ENCODE measurements at places on chromosomes 7 and 10.
A peak's percentile ranks its signal among the peaks of the same experiment; 100 is the strongest.

GRCh38 chr10:125720002-125720382, 483 bp downstream of the EDRF1 start:
- no peak for DNase-seq

- peak; percentile 27 for DNase-seq
These were observed 9.5 kb downstream of the PTCD1 start for GRCh38 chr7:99428972-99429566.

DNA sequence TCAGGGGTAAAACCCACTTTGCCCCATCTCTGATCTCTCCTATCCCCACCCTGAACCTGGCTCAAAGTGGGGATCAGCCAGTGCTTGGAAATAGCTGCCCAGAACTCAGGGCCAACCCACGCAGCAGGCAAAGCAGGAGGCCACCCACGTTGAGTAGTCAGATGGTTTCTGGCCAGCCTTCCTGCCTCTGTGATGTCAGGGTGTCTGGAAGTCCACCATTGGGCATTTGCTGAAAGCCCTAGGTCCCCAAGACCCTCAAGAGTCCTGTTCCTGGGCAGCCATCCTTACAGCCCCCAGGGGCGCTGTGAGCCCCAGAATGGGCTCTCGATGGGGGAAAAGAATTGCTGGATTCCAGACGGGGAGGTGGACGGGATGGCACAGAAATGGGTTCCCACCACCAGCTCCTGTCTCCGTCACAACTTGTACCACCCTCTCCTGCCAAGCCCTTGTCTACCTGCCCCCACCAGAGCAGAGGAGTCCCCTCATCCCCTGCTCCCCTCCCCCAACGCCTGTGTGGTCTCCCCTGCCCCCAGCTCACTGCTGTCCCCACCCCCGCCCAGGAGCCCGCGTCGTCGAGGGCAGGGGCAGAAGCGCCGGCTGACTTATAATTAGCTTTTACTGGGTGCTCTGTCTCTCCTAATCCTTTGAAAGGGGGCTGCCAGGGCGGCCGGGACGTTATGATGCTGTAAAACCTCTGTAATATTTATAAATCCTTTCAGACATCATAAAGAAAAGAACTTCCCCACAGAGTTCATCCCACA, 3.9 kb downstream of the MYL10 start:
- no peak for DNase-seq

- peak; percentile 24 for DNase-seq
These were observed at the start of gene HHEX for GRCh38 chr10:92689663-92690210. Gene HHEX (plus strand): TSS chr10:92689955. CDS start chr10:92689987, 32 bp downstream.

DNA sequence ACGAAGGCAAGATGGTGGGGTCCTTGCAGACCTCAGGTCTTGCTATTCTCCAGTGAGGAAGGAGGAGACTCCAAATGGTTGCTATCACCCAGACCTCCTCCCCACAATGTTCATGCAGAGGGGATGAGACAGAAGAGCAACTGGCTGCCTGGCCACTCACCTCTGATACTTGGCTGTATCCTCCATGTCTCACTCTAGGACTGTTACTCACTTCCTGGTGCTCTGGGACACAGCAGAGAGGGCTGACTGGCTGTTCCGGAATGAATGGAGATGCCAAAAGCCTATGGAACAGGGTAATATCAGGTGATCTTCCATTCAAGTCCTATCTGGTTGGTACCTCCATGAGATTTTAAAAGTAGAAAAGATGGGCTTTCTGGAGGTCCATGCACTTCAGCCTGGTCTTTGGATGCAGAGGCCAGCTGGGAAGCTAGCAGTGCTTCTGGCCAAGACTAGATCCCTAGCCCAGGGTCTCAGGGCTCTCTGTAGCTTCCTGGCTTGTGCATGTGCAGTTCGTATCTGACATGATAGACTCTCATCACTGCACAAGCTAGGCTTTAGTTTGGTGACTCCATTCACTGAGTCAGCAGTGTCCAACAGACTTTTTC, 27.0 kb upstream of the ABI1 start:
- no peak for DNase-seq

- no peak for DNase-seq
These were observed 226.9 kb downstream of the TNS3 start for GRCh38 chr7:47354831-47355541.

- DNase-seq: no peak
These were observed 2.7 kb downstream of the MXI1 start for GRCh38 chr10:110209926-110210673.

- DNase-seq: no peak
These were observed 162.8 kb upstream of the KCND2 start for GRCh38 chr7:120110169-120110568.

DNA sequence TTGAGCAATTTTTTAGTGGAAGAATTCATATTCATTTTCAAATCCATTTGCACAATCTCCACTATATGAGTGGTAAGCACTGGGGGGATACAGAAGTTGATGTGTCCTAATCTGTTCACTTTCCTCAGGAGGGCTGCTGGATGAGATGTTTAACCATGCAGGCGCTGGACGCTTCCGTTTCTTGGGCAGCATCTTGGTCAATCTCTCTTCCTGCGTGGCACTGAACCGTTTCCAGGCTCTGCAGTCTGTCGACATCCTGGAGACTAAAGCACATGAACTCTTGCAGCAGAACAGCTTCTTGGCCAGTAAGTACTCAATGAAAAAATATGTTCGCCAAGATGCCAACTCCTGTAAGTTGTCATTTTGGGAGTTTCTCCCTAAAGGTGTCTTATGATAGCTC, 179.3 kb downstream of the ABCA13 start:
- no peak for DNase-seq

DNA sequence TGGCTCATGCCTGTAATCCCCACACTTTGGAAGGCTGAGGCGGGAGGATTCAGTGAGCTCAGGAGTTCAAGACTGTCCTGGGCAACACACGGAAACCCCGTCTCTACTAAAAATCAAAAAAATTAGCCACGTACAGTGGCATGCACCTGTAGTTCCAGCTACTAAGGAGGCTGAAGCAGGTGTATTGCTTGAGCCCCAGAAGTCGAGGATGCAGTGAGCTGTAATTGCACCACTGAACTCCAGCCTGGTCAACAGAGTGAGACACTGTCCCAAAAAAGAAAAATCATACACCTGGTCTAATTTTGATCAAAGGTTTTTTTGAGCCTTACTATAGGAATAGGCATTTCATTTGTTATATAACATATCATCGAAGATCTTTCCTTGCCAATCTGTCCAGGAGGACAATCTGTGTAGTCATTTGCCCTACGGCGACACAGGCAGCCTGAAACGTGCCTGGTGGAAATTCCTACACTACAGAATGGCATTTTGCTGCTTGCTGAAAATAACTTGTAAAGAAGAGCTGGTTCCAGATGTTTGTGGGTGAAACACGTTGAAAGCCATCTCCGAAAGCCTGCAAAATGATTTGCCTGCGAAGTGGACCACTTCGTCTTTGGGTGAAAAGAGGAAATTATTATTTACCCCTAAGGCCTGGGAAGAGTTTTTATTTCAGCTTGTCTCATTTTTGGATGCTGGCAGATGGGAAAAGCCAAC, 31.3 kb upstream of the GDI2 start:
- DNase-seq: no peak

DNA sequence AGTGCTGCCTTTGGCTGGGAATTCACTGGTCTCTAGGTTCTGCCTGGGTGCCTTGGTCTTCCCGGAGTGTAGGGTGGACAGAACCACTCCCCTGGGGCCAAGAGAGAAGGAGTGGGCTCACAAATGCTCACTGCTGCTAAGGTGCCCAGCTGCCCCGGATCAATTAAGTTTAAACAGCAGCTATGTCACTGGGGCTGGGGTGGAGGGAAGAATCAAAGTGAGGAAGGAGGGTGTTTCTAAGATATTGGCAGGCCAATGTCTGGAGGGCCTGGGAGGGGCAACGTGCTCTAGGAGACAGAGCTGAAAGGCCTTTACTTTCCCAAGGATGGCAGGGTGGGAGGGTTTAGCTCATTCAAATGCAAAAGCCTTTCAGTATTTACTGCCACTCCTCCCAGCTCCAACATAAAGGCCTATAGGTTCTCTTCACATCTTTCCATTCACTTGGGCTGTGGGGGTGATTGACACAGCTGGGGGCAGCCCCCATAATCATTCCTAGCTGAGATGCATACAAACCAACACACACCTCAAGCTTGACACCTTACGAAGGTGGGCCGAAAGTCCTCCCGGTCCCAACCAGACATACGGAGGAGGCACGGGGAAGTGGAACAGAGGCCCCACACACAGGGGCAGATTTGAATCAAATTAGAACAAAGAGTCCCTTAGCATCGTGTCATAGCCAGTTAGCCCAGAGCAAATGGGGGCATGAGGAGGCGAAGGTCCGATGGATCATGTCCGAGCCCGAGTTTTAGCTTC, 108.0 kb upstream of the EFCAB10 start:
- DNase-seq: no peak

DNA sequence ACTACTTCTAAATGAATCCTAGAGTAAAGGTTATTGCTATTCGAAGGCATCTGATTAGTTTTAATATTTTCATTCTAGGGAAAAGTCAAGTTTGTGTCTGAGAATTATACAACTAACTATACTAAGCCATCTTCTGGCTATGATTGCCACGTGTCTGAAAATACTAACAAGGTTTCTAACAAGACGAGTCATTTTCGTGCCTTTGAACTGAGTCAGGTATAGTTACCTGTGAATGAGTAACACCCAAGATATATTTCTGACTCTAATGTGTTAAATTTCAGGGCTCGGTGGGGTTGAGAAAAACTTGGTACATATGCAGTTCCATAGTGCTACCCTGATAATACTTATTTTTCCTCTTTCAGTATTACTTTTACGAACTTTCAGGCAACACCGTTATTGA, 35.5 kb downstream of the TASOR2 start:
- no peak for DNase-seq

GRCh38 chr10:24367688-24368087, 158.8 kb downstream of the KIAA1217 start:
- no peak for DNase-seq

DNA sequence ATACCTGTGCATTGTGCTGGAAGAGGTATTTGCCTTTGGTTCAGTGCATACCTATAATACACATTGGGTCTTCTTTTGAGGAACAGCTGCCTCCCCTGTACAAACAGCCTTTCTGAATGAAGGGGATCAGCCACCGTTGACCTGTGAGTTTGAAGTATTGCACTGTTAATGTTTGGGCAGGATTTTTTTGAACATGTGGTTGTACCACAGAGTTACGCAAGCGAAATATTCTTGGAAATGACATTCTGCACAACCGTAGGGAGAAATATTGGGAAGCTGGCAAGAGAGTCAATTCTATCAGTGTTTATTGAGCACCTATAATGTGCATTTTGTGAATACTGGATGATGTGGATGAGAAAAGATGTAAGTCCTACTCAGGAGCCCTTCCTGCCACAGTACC, 270.6 kb downstream of the AUTS2 start:
- no peak for DNase-seq

- no peak for DNase-seq
These were observed 15.2 kb downstream of the STAMBPL1 start for GRCh38 chr10:88895250-88895649.

GRCh38 chr10:60008816-60009215, 102.5 kb upstream of the CCDC6 start:
- no peak for DNase-seq

GRCh38 chr10:31929261-31930022, 811 bp upstream of the ARHGAP12 start:
- DNase-seq: peak; percentile 26

- no peak for DNase-seq
These were observed 1037.0 kb downstream of the CNTNAP2 start for GRCh38 chr7:147153571-147153970.

GRCh38 chr10:2128991-2129390, 391.7 kb upstream of the ADARB2 start:
- DNase-seq: no peak

GRCh38 chr10:112247791-112248190, 35.4 kb upstream of the TECTB start:
- no peak for DNase-seq

- peak; percentile 12 for DNase-seq
These were observed 728 bp downstream of the CAV2 start for GRCh38 chr7:116500078-116500853.

- no peak for DNase-seq
These were observed 137.2 kb upstream of the EFCAB10 start for GRCh38 chr7:105718511-105718925.

- no peak for DNase-seq
These were observed 284.0 kb upstream of the RNF32 start for GRCh38 chr7:156356551-156356950.

- no peak for DNase-seq
These were observed 93.8 kb upstream of the CNTNAP2 start for GRCh38 chr7:146022776-146023175.

DNA sequence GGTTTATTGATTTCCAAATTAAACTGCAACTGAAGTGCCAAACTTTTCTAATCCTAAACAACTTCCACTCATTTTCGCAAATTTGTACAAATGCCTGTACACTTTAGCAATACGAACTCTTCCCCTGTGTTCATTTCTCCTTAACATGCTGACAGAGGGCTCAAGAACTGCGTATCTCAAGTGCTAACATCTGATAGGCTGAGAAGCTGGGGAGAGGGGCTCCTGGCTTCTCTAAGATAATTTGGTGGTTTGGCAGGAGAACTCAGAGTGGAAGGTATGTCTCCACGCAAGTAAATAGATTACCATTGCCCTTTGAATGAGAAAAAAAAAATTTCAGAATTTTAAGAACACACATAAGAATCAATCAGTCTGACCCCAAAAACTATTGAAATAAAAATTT, 53.3 kb upstream of the ANLN start:
- DNase-seq: no peak
